ENCODE measurements at places on chromosomes 2 and 18. TPM values are rescaled to one million over a fixed set of nuclear protein-coding genes. Genes with fewer than 3 reads are reported as not detected.

DNA sequence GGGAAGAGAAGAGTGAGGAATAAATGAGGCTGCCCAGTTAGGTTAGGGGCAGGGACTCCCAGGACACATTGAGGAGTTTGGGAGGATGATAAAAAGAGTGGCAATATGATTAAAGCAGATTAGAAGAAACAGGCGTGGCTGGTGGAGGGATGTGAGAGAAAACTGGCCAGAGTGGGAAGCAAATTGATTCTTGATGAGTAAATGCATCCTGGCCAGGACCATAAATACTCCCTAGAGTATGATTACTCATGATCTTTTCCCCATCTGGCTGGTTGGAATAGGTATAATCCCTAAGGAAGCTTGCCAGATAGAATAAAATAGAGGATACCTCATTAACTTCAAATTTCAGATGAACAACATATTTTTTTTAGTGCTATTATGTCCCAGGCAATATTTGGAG is 21.5 kb upstream of the DAW1 start:
- no peak overlapping the region for H3K4me3 ChIP-seq
- DNase-seq: no peak
- H3K27me3 ChIP-seq: peaks cover 10% of the 10 kb centered on the region

GRCh38 chr18:25281556-25281955 is 70.4 kb downstream of the ZNF521 start:
- no peak for DNase-seq
- no peaks in the 10 kb centered on the region for H3K36me3 ChIP-seq
- no peaks in the 10 kb centered on the region for H3K4me1 ChIP-seq
- no peak overlapping the region for H3K27ac ChIP-seq

DNA sequence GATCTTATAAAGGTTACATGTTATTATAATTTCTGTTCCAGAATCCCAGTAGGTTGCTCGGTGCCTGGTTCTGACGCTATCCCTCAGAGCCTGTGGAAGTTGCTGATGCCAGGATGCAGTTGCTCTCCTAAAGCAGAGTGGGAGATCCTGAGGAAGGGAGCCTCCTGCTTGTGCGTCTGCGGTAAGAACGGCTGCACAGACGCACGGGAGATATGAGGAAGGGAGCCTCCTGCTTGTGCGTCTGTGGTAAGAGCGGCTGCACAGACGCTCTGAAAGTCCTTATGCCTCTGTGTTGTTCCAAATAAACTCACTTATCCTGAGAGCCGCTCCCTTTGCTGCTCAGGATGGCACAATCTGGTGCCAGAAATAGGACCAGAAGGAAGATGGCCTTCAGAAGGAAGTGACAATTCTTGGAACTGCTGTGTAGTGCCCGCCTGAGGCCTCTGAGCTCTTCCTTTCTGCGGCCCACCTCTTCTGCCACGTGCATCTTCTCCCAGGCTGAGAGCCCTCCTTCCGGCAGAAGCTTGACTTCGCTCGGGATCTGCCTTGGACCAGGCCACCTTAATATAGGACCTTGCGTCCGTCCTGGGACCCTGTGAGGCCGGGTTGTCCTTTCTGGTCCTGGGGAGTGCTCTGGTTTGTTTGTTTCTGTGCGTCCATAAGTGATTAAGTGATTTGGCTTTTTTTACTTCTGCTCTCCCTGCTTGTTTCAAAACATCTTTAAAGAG is 89.5 kb downstream of the RTP5 start:
- no peaks in the 10 kb centered on the region for H3K27me3 ChIP-seq
- H3K4me3 ChIP-seq: no peak overlapping the region
- H3K36me3 ChIP-seq: peaks cover 4% of the 10 kb centered on the region
- H3K27ac ChIP-seq: no peak overlapping the region
- peaks cover 5% of the 10 kb centered on the region for H3K4me1 ChIP-seq
- DNase-seq: no peak

DNA sequence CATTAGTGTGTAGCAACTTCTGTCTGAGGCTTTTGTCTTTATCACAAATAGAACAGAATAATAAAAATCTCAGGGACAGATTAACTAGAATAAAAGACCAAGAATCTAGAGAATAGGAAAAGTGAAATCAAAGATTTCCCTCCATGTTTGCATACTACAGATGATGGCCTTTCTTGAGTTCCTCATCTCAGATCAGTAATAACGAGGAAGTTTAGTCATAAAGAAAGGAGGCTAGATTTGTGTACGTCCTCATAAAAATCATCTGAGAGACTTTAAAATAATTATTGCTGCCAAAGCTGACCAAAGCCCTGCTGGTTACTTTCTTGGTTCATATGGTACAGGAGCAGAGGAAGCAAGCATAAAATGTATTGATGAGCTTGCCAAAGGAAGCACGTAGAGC is 117.3 kb downstream of the MIB1 start:
- H3K27ac ChIP-seq: no peak overlapping the region
- peaks cover 2% of the 10 kb centered on the region for H3K4me1 ChIP-seq
- H3K4me3 ChIP-seq: no peak overlapping the region
- DNase-seq: no peak
- H3K27me3 ChIP-seq: no peaks in the 10 kb centered on the region

- H3K27me3 ChIP-seq: no peaks in the 10 kb centered on the region
- DNase-seq: no peak
- H3K4me3 ChIP-seq: no peak overlapping the region
Measured at GRCh38 chr18:49359732-49360444, 100.6 kb downstream of the DYM start.

DNA sequence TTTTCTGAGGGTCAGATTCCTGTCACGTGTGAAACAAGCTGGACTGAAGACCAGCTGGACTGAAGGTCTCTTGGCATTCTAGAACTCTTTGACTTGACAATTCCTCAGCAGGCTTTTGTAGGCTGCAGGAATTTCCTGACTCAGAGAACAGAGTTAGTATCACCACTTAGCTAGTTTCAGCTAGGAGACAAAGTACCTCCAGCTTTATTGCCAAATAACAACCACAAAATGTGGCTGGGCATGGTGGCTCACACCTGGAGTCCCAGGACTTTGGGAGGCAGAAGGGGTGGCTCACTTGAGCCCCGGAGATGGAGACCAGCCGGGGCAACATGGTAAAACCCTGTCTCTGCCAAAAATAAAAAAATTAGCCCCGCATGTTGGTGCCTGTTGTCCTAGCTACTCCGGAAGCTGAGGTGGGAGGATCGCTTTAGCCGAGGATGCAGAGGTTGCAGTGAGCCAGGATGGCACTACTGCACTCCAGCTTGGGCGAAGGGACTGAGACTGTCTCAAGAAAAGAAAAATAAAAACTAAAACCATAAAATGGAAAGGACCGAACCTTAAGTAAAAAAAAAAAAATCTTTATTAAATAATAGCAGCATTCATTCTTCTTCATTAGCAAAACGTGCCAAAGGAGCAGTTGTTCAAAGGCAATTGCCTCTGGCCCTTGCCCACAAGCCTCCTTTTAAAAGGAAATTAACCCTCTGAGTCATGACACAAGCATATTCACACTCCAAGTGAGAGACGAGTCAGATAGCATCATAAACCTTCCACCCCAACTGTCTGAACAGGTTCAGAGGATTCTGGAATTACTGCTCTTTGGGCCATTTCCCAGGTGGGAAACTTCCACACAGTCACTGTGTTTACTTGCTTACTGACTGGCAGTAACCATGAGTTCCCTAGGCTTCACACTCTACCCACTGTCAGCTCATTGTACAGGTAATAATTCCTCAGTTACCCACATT is 88.9 kb downstream of the MYL12B start:
- peaks cover 8% of the 10 kb centered on the region for H3K4me1 ChIP-seq
- peak; percentile 5 for DNase-seq
- peaks cover 6% of the 10 kb centered on the region for H3K27me3 ChIP-seq
- H3K36me3 ChIP-seq: no peaks in the 10 kb centered on the region
- H3K4me3 ChIP-seq: no peak overlapping the region

DNA sequence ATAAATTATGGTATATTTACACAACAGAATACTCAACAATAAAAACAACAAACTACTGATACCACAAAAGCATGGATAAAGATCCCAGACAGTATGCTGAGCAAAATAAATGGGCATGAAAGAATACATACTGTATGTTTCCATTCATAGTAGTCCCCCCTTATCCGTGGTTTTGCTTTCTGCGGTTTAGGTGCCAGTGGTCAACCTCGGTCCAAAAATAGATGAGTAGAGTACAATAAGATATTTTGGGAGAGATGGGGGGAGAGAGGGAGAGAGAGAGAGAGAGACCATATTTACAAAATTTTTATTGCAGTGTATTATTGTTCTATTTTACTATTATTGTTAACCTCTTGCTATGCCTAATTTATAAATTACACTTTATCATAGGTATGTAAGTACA is 21.0 kb upstream of the TGFA start:
- no peak overlapping the region for H3K4me3 ChIP-seq
- no peak for DNase-seq
- no peaks in the 10 kb centered on the region for H3K4me1 ChIP-seq
- no peak overlapping the region for H3K27ac ChIP-seq
- no peaks in the 10 kb centered on the region for H3K36me3 ChIP-seq

DNA sequence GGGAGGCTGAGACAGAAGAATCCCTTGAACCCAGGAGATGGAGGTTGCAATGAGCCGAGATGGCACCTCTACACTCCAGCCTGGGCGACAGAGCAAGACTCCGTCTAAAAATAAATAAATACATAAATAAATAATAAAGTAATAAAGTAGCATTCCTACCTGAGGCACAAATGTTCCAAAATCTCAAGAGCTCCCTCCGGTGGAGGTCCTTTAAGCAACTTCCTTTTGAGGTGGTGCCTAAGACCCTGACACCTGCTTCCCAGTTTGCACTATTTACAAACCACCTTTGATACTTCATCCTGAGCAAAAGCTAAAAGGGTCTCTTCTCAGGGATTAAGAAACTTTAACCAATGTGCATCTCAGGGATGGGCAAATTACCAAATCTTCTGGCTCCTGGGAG is 505.1 kb downstream of the CNTNAP5 start:
- H3K36me3 ChIP-seq: no peaks in the 10 kb centered on the region
- H3K27ac ChIP-seq: no peak overlapping the region
- H3K4me3 ChIP-seq: no peak overlapping the region
- no peaks in the 10 kb centered on the region for H3K27me3 ChIP-seq
- no peak for DNase-seq

DNA sequence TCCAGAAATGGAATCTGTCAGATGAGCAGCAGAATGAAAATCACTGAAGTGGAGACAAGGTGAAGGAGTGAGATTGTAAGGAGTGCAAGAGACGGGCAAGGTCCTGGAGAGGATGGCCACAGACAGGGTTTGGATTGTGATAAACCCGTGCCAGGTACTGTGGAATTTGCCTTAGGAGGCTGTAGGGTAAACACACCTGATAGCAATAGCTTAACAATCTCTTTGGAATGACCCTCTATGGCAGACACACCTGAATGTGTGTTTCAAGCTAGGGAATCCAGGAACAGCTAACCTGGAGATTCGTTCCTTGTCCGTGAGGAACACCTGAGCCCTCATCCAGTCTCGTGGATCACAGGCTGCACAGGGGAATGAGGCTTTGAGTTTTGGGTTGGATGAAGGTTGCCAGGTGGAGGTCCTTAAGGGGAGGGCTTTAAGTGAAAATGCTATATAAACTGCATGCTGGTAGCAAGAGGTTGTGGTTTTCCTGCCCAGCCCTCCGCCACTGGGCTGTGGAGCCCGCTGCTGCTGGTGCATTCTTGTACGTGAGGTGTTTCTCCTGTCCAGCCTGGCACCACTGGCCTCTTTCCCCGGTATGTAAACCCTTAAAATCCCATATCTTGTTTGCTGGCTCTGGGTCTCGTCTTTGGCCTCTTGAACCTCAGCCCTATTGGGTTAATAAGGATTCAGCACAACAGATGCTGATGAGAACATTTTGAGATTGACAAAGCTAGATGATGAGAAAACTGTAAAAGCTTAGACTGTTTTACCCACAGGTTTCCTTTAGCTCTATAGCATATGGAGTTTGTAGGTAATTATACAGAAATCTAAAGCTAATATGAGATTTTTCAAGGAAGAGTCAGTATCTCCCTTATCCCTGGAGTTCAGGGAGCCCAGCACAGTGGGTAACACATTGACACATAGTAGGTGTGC is 117.9 kb downstream of the ARHGAP15 start:
- peaks cover 12% of the 10 kb centered on the region for H3K36me3 ChIP-seq
- H3K27me3 ChIP-seq: no peaks in the 10 kb centered on the region
- peak; percentile 33 for DNase-seq

ATG16L1 gene
- 23.0 TPM for total RNA-seq

MLPH gene
- 0.82 TPM for total RNA-seq

PAX3 gene
- total RNA-seq: not detected

DYNAP gene
- not detected for total RNA-seq

DES gene
- not detected for total RNA-seq

Data from activated CD4-positive, alpha-beta T cell treated with anti-CD3 and anti-CD28 coated beads for 36 hours (primary cell).